Stimulated activated CD8-positive, alpha-beta memory T cell treated with anti-CD3 and anti-CD28 coated beads, Interleukin-7, amount 100 ng/mL, for 24 hours (primary cell): ENCODE measurements at places on chromosomes 13 and 19.
A peak's percentile ranks its signal among the peaks of the same experiment; 100 is the strongest.

DNA sequence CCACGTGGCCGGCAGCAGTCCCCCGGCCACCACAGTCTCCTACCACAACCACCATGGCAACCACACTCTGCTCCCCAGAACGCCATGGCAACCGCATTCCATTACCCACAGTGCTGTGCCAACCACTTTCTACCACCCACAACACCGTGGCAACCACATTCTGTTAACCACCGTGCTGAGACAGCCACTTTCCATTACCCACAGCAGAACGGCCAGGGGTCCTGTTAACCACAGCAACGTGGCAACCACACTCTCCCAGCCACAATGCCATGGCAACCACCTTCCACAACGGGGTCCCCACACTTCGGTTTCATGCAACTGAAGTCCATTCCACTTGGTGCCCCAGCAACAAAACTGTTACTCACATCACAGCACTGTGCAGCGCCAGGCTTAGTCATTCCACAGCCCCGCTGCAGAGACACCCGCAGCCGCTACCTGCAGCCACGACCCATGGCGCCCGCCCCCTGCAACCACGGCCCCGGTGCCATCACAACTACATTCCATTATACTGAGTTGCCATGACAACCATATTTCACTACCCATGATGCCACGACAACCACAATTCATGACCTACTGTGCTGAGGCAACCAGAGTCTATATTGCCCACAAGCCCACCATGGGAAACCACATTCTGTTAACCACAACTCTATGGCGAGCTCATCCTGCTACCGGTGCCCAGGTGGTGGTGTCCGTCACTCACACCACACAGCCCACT lies 10.0 kb downstream of the DPF1 start:
- DNase-seq: peak; percentile 42

DNA sequence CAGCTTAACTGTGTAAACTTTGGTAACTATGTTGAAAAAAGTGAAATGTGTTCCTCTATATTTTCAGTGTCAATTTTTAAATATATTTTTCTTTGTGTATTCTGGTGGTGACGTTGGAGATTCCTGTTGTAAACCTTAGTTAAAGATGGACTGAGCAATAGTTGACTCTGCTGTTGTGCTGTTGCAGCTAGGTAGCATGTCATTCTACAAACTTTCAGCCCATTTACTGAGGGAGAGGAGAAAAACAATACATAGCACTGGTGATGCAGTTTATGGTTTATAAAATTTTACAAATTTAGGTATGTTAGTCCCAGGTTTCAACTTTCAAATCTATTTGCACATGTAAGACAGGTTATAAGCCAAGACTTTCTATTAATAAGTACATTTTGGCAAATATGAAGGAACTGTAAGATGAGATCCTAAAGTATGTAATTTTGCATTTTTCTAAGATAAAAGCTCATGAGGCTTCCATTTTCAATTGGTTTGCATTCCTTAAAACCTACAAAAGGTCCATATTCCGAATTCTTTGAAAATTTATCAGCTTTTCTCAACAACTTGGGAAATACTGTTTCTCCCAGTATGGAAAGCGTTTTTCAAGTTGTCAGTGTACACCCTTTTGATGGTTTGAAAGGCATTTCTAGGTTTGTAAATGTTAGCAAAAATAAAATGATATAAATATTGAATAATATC lies 1.5 kb downstream of the NDFIP2 start:
- no peak for DNase-seq

DNA sequence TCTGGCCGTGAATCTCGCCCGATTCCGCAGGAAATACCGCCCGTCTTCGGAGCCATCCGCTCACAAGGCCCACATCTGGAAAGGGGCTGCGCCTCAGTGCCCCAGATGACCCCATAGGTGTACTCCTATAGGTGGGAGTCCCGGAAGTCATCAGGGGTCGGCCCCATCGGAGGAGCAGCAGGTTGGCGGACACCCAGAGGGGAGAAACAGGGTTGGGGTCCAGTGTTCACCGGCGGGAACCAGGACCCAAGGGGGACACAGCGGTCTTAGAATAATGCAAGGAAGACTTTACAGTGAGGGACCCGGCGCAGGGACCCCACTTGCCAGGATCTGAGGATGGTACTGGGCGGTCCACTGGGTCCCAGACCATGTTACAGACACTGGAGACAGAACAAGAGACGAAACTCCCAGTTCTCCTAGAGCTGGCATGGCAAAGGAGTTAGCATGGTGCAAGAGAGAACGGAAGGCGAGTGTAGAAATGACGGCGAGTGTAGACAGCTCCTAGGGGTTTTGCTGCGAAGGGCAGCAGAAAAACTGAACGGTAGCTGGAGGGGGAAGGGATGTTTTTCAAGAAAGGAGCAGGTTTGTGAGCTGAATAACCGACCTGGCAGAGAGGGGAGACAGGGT lies 4.2 kb upstream of the RGL3 start:
- DNase-seq: no peak

- DNase-seq: no peak
Measured at GRCh38 chr13:83547043-83547442, 335.2 kb downstream of the SLITRK1 start.

DNA sequence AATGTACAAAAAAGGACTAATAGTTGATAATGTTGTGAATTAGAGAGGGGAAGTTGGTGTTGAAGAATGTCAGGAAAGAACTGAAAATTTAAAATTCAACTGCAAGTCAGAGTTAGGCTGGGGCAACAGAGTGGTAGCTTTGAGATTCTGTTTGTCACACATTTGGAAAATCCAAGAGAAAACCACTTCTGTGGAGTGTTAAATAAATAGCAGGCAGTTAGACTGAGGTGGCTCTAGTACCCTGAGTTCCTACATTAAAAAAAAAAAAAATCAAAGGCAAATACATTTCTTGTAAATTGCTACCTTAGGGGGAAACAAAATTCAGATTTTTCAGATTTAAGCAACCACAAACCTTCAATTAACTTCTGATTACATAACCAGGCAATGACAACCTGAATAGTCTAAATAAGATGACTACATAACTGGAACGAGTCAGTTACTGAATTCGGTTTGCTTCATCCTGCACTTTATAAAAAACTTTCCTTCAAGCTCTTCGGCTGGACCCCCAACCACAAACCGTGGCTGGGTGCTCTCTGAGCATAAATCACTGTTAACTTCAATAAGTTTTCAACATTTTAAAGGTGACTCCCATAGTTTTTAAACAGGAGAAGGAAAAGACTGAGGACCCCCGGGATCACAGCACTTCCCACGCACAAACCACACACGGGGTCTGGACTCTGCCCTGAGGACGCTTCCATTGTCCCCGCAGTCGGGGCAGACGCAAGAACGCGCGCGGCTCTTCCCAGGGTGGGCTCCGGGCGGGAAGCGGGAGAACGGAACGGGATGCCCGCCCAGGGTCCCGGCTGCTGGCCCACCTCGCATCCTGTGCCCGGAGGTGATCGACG lies 725 bp downstream of the ZNF682 start:
- DNase-seq: no peak

GRCh38 chr13:63843766-63844699 lies 2428.4 kb upstream of the PCDH20 start:
- no peak for DNase-seq

GRCh38 chr19:35913589-35913988 lies 5.5 kb upstream of the TYROBP start:
- no peak for DNase-seq

DNA sequence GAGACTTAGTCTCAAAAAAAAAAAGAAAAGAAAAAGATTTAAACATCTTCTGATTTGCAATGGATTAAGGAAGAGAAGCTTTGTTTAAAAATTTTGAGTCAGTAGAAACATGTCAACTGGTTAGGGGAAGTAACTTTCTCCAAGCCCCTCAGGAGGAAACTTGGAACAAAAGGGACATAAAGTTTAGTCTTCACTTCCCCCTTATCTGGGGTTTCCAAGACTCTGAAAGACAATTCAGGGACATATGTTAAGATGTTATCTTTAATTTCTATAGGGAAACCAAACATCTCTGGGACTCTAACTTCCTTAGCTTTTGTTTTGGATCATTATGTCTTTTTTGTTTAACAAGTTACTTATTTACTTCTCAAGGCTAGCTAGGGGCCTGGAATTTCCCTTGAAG lies 20.1 kb upstream of the MRI1 start:
- DNase-seq: no peak

GRCh38 chr19:29679598-29680210 lies 14.4 kb downstream of the PLEKHF1 start:
- no peak for DNase-seq

DNA sequence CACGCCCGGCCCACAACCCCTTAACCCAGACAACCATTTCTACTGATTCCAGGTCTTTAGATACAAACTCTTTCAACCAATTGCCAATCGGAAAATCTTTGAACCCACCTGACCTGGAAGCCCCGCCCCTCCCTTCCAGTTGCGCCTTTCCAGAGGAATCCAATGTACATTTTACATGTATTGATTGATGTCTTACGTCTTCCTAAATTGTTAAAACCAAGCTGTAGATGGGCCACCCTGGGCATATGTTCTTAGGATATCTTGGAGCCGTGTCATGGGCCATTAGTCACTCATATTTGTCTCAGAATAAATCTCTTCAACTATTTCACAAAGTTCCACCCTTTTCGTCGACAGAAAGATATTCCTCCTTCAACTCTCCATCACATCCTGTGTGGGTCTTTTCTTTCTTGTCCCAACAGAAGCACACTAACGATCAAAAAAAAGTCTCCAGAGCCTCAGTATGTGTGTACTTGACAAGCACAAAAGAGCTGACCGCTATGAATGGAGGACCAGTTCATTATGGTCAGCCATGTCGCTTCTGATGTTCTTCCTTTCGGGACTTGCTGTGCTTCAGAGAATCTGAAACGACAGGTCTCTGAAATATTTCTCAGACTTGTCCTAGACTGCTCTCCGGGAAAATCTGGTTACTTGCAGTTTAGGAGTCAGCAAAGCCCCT lies 601 bp upstream of the ZNF749 start:
- DNase-seq: no peak

GRCh38 chr19:2487842-2488241 lies 11.9 kb downstream of the GADD45B start:
- DNase-seq: no peak

- no peak for DNase-seq
Measured at GRCh38 chr13:43243711-43244110, 220.3 kb downstream of the DNAJC15 start.

- DNase-seq: no peak
Measured at GRCh38 chr13:50236898-50237318, 221.7 kb downstream of the KCNRG start.

- no peak for DNase-seq
Measured at GRCh38 chr19:23789246-23789645, 30.6 kb upstream of the ZNF681 start.

DNA sequence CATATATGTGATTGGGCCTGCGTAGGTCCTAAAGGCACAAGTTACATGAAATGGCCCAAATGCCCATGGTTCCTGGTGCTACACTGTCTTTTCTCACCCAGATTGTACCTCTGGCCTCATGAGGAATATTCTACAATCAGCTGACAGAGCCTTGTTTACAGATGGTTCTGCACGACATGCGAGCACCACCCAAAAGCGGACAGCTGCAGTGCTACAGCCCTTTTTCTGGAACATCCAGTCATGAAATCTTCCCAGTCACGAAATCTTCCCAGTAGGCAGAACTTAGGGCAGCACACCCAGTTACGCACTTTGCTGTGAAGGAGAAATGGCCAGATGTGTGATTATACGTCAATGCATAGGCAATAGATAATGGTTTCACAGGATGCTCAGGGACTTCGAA lies 7.7 kb upstream of the ELF1 start:
- DNase-seq: no peak

DNA sequence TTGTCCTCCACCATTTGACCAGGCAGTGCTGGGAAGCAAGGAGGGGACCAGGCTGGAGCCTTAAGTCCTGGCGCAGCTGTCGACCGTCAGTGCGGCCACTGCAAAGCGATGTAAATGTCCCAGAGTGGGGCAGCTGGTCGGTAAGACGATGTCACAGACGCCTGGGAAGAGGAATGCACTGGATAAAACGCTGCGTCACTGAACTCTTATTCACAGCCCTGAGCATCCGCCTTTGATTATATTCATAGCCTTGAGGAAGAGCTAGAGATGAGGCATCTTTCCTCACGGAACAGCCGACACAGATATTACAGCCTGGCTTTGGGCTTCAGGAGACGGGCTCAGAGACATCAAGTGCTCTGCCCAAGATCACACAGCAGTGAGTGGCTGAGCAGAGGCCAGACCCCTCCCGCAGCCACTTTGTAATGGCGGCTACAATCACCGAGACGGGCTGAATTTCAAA lies 17.6 kb upstream of the TUBGCP3 start:
- DNase-seq: no peak

GRCh38 chr19:53552001-53552721 lies 14.2 kb downstream of the ZNF331 start:
- no peak for DNase-seq

DNA sequence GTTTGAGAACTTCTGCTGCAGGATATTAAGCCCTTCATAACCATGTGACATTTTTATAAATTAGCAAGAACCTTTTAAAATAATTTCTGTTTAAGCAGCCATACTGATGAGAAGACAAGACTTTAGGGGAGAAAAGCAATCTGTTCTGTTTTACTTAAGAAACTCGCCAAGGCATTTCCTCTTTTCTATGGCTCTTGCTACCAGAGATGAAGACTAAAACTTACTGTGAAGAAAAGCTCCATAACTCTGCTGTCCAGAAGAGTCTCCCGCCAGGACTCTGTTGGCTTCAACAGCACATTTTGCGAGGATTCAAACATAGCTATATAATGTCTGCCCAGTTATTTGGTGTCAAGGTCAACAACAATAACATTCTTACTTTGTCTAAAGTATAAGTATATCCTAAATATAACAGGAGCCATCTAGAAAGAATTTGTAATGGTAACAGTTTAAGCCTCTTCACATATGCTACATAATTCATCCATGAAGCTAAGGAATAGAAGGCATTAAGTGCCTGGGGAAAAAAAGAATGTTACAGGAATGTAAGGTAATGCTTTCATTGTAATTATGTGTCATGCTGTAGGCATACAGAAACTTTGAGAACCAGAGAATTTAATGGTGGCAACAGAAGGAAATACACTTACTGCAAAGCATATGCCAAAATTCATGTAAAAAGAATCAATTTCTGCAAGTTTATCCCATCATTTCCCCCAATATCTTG lies 53.2 kb upstream of the EEF1AKMT1 start:
- DNase-seq: no peak

- DNase-seq: no peak
Measured at GRCh38 chr19:57403737-57404563, 7.0 kb upstream of the ZNF17 start.

DNA sequence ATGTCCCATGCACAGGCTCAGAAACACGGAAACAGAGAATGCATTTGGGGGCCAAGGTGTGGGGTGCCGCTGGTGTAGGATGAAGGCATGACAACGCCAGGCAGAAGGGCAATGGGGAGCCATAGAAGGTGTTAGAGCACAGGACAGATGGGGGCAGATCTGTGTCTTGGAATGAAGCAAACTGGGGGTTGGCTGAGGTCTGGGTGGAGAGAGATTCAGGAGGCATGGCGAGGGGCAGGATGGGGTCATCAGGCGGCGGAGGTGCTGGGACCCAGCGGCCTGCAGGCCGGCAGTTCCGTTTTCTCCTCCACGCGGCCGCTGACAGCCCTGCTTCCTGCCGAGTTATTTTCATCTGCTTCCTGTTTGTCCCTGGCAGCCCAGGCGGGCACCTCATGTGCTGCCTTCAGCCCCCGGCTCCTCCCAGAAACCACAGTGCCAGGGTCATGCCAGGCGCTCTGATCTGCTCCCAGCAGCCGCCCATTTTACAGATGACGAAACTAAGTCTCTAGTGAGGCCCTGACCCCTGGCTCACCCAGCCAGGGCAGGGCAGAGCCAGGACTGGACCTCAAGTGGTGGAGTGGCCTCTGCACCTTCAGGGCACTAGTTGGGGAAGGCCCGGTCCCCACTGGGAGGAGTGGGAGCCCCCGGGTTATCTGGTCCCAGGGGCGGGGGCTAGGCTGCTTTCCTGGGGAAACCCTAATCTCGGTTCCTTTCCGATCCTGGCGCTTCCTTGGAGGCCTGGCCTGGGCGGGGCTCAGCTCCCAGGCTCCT lies 2.2 kb downstream of the ARHGAP45 start:
- no peak for DNase-seq
